Endothelial cell of umbilical vein (primary cell): ENCODE measurements at places on chromosomes 6 and 20. TPM values are rescaled to one million over a fixed set of nuclear protein-coding genes. Genes with fewer than 3 reads are reported as not detected.

HAO1 gene
- not detected in 2 replicates for polyA plus RNA-seq

FILIP1 gene
- 2.8 and 2.9 TPM in 2 replicates for polyA plus RNA-seq

NOX3 gene
- not detected in 2 replicates for polyA plus RNA-seq

BAG2 gene
- 0.91 and 1.1 TPM in 2 replicates for polyA plus RNA-seq

MUC22 gene
- polyA plus RNA-seq, result not detected in 2 replicates

HDAC2 gene
- polyA plus RNA-seq, result 90.3 and 121 TPM in 2 replicates

KIAA0408 gene
- polyA plus RNA-seq, result not detected in 2 replicates

RIPOR3 gene
- not detected in 2 replicates for polyA plus RNA-seq

MRAP2 gene
- polyA plus RNA-seq, result 8.3 and 8.6 TPM in 2 replicates

MUCL3 gene
- not detected in 2 replicates for polyA plus RNA-seq

MYLK2 gene
- polyA plus RNA-seq, result 2.6 and 3.7 TPM in 2 replicates

SLC17A2 gene
- not detected in 2 replicates for polyA plus RNA-seq

RAD21L1 gene
- polyA plus RNA-seq, result 0.06 TPM in 1 of 2 replicates, not detected in the other
